Stimulated activated CD4-positive, alpha-beta T cell treated with anti-CD3 and anti-CD28 coated beads, TNF-alpha, amount 100 ng/mL, for 4 hours (primary cell): ENCODE measurements at places on chromosomes 16 and 17.
A peak's percentile ranks its signal among the peaks of the same experiment; 100 is the strongest.

- DNase-seq: no peak
Measured at GRCh38 chr17:75003070-75003956, 9.2 kb upstream of the MRPL58 start.

DNA sequence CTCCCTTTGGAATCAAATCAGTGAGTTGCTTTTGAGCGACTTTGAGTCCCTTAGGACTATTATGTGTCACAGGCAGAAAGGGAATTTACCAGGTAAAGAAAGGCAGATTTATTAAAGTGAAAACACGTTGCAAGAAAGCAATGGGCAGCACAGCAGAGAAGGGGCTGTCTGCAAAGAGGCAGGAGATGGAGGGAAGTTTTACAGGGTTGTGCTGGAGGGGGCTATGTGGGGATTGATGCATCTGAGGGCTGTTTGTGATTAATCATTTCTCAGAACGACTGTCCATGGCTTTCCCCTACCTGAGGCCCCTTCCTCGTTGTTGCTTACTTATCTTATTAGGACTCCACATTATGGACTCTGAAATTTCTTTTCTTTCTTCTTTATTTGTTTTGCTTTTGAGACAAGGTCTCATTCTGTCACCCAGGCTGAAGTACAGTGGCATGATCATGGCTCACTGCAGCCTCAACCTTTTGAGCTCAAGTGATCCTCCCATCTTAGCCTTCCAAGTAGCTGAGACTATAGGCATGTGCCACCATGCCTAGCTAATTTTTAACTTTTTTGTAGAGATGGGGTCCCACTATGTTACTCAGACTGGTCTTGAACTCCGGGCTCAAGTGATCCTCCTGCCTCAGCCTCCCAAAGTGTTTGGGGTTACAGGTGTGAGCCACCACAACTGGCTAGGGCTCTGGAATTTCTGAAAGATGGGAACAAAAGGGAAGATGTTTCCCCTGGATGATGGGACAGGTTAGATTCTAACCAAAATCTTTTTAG, 5.5 kb downstream of the WWP2 start:
- DNase-seq: no peak

DNA sequence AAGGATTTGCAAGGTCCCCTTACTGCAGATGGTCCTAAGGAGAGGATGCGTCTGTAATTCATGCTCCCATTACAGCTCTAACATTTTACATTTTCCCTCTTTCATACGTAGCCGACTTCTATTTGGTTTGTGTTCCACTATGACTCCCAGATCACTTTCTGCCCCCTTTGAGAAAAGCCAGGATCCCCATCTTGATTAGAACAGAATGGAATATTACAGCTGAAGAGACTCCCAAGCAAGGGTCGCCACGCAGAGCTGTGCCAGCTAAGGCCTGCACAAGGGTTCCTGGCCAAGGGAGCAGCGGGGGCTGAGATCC, 3.4 kb upstream of the CDT1 start:
- no peak for DNase-seq

GRCh38 chr17:66665194-66665593, 169.7 kb upstream of the CACNG5 start:
- DNase-seq: no peak

DNA sequence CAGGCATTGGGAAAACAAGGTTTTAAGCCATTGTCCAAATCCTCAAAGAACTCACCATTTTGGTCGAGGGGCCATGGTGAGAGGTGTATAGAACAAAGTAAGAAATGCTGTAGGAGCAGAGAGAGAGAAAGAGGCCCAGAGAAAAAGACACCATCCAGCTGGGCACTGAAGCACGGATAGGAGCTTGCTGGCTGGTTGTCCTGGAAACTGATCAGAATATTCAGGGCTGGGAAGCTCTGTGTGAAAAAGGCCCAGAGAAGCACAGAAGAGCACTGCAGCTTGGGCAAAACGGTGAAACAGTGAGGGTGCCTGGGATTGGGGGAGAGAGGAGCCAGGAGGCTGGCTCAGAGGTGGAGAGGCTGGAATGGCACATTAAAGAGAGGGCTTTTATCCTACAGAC, 16.5 kb downstream of the HS3ST3B1 start:
- DNase-seq: no peak

DNA sequence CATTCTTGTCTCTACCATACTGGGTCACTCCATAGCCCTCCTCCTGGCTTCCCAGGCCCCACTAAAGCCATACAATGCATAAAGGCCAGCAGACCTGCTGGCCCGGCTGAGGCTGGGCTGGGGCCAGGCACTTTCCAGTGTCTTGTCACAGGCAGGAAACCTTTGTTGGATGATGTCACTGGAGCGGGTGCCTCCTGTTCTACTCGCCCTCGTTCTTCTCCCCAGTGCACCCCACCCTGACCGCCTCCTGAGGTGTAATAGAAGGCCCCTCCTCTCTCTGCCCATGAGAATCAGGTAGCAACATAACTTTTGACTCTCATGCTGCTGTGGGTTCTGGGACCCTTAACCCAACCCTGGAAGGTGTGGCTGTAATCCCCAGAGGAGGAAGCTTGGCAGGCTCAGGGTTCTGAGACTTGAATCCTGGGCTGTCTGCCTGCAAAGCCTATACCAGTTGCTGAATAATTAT, 54.2 kb upstream of the IL34 start:
- no peak for DNase-seq

DNA sequence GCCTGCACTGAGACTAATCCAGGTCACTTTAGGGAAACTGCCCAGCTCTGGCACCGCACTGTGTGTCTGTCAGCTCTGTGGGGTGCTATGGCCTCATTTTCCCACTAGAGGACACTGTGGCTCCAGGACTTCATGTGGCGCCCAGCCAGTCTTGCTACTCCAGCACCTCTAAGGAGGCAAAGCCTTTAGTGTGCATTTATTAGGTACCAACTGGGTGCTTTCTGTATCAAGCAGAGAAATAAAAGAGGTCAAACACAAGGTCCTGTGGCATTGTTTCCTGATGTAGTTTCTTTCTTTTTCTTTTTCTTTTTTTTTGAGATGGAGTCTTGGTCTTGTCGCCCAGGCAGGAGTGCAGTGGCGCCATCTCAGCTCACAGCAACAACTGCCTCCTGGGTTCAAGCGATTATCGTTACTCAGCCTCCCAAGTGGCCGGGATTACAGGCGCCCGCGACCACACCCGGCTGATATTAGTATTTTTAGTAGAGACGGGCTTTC, 12.5 kb upstream of the RHBDL3 start:
- DNase-seq: peak; percentile 46

DNA sequence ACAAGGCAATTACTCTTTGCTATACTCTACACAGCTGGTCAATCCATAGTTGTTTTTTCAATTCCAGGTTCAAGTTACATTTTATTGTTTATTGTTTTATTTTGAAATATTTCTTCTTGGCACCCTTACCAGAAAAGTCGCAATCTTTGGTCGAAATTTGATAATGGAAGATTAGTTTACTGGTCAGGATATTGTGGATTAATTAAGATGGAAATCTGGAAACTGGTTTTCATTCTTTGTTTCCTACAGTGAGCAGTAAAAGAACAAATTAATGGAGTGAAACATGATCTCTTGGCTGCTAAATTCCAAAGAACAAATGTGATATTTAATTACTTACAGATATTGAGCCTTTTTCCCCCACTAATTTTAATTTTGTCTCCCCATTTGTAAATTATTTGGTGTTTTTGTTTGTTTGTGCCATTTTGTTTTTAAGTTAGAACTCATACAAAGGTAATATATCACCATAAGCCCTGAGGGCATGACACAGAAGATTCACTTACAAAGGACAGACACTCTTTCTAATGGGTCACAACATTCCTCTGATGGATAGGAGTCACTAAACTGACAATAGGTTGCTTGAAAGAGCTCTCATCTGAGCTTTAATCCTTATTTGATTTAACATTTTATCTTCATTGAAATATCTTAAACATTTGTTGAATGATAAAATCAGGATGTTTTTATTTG, 700.2 kb downstream of the KCNJ2 start:
- DNase-seq: no peak

GRCh38 chr17:44177640-44178039, 7.1 kb downstream of the ASB16 start:
- DNase-seq: no peak

DNA sequence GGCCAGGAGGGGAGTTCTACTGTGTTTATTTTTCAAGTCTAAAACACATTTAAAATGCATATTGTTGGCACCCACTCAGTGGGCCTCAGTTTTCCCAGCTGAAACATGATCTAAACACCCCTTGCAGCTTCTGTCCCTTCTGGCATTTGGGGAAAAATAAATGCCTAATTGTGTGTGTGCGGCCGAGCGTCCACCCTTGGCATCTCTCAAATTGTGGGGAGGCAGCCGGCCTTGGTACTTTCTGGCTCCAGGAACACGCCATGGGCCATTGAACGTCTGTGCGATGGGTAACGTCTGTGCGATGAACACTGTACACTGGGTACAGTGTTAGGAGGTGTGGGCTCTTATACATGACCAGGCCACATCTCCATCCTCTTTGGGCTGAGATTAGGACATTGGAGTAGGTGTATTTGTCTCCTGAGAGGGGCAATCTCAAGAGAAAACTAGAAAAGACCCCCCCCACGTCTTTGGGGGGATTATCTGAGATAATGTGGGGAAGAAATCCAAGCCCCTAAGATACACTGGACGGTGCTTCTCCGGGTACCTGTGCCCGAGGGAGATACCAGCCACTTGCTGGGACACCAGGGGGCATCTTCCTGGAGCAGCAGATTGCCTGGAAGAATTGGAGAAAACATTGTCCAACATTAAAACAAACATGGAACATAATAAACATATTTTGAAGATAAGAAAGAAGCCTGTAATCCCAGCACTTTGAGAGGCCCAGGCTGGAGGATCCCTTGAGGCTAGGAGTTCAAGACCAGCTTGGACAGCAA, 54.9 kb downstream of the RAB11FIP4 start:
- no peak for DNase-seq

- peak; percentile 66 for DNase-seq
Measured at GRCh38 chr16:58733671-58734458, at the start of gene GOT2. TSS of gene GOT2 (minus strand) at chr16:58734316. CDS start at chr16:58734228, 88 bp downstream.

DNA sequence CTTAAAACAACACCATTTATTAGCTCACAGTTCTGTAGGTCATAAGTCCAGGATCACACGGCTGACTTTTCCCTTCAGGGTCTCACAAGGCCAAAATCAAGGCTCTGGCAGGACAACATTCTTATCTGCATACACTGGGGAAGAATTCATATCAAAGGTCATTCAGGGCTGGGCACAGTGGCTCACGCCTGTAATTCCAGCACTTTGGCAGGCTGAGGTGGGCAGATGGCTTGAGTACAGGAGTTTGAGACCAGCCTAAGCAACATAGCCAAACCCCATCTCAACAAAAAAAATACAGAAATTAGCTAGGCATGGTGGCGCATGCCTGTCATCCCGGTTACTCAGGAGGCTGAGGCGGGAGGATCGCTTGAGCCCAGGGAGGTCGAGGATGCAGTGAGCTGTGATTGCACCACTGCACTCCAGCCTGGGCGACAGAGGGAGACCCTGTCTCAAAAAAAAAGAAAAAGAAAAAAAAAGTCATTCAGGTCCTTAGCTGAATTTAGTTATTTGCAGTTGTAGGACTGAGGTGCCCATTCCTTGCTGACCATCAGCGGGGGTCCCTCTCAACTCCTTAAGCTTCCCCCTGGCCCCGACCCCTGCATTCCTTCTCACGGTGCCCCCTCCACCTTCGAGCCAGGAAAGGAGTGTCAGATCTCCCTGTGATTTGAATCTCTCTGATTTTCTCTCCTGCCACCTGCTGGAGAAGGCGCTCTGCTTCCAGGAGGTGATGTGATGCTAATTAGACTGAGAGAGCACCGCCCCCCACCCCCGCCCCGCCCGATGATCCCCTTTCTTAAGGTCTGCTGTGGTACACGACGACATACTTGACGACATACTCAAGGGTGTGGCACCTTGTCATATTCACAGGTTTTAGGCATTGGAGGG, 91.8 kb upstream of the CLEC18A start:
- DNase-seq: no peak

- no peak for DNase-seq
Measured at GRCh38 chr16:70685061-70685937, 554 bp downstream of the MTSS2 start.

DNA sequence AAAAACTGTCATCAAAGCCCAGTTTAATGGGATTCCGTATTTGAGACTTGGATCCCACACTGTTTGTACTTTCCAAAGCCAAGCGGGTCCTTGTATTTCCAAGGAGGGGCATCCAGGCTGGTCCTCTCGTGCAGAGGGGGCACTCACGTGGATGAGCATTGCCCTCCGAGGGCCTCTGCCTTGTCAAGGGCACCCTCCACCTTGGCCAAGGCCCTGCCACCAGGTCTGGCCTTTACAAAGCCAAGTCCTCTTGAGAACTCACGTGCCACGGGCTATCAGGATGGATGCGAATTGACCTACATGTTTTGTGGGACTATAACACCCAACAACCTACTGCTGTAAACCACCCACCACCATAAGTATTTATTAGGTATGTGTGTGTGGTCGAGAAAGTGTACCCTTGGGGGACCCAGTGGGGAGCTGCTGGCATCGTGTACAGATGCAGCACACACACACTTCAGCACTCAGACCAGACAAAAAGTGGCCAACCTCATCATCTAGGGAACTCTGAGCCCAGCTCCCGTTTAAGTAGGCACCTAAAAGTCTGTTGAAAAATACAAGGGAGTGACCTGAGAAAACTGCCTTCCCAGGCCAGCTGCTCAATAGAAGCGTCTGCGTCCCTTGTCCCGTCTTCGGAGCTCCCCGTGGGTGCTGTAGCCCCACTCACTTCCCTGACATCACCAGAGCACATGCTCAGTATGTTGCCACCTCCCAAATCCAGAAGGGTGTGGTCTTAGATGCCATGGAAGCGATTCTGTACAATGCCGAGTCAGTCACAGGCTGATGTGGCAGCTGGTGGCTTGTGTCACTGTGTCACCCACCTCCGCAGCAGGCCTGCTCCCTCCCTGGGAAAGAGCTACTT, 12.9 kb downstream of the MAP1LC3B start:
- DNase-seq: no peak
